BE2C (cell line): ENCODE measurements at places on chromosomes 1 and 21.
A peak's percentile ranks its signal among the peaks of the same experiment; 100 is the strongest.

GRCh38 chr1:156816561-156817328 lies at the start of gene SH2D2A:
Gene SH2D2A, minus strand, starts transcription at chr1:156816848. Its CDS starts 140 bp downstream, at chr1:156816708.
- DNase-seq = no peak

DNA sequence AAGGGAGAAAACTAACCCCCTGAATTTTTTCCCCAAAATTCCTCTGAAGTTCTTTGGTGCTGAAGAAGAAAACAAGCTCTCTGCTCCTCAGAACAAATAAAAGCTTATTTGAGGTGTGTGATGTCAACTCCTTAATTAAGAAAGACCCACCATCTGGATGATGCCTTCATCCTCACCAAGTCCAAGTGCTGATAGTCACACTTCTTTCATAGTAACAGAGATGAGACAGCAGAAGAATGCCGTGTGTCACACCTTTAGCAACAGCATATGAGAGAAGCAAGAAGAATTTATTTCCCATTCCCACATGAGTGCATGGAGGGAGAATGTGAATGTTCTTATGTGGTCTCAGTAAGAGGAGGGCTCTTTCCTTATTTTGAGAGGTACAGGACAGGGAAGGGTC lies 91.2 kb downstream of the TGFB2 start:
- no peak for DNase-seq

- DNase-seq = no peak
Measured at GRCh38 chr1:54764922-54765561, 719 bp upstream of the PARS2 start.

- DNase-seq = no peak
Measured at GRCh38 chr21:25582888-25583287, 24.4 kb downstream of the MRPL39 start.

GRCh38 chr1:87696483-87696882 lies 367.8 kb downstream of the LMO4 start:
- no peak for DNase-seq

DNA sequence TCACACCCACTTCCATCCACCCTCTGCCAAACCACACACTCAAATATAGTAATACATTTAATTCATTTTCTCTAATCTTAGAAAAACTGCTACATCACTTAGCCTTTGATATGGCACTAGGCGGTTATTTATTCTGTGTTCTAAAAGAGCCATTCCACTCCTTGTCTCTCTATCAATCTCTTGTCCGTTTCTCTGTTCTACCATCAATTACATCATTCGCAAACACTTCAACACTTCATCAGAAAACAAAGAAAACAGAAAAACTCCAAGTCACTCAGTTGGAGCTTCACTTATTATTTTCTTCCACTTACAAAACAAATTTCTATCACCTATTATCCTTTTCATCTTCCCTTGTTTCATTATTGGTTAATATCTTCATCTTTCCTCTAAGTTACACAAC lies 1523.0 kb downstream of the KCNT2 start:
- no peak for DNase-seq

GRCh38 chr1:227763246-227764018 lies 28.2 kb downstream of the SNAP47 start:
- DNase-seq = no peak

DNA sequence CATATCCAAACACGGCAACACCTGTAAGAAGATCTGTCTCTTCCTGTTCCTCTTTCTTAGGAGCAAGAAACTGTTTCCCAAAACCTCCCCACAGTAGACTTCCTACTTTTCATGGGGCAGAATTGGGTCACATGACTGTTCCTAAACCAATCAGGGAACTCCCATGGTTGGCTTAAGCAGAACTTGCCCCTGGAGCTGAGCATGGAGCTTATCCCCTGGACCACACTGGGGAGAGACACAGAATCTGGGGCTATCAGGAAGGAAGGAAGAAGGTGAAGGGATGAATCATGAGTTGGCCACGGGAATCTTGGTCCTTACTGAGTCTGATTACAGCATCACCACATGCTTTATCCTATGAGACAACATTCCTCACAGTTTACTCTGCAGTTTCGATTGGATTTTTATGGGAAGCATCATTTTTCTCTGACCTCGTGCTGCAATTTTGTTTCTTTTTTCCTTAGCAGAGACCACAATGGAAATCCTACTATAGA lies 81.8 kb downstream of the CDC7 start:
- no peak for DNase-seq

DNA sequence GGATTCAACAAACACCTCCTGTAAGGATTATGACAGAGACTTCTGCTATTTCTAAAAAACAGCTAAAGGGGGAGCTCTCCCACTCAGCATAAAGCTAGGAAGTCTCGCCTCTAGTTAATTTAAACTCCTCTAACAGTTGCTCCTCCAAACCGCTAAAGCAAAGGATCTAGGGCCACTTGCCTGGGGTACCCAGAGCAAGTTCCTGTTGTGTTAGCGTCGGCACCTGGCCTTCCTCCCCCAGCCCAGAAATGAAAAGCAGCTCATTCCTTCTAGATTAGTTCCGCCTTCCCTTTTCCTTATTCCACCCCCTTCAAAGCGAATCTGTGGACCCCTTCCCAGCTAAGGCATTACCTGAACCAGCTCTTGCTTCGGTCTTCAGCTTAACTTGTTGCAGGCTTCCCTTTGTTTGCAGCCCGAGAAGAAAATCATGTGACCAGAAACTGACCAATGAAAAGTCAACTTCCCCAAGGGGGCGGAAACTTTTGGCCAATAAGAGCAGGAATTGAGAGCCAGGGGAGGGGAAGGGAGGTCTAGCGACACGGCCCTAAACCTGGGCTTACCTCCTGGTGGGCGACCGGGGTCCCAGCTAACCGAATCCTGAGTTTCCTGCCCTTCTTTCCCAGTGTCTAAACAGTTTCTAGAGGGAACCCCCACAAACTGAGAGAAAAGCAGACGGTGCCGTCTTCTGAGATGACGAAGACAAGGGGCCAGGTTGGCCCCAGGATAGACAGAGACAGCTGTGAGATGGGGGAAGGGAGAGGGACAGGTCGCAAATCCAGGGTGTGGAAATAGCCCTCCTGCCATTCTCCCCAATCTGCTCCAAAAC lies at the start of gene PBXIP1:
TSS of gene PBXIP1 (minus strand) at position 382 of the 826 bp plus-strand sequence. CDS start 2,378 bp downstream, outside the sequence.
- DNase-seq = peak; percentile 82

- DNase-seq = no peak
Measured at GRCh38 chr1:178953034-178953433, 72.7 kb upstream of the FAM20B start.

- no peak for DNase-seq
Measured at GRCh38 chr1:216535059-216535458, 111.8 kb upstream of the USH2A start.

- DNase-seq = no peak
Measured at GRCh38 chr1:22043198-22043769, 9.2 kb upstream of the CDC42 start.

DNA sequence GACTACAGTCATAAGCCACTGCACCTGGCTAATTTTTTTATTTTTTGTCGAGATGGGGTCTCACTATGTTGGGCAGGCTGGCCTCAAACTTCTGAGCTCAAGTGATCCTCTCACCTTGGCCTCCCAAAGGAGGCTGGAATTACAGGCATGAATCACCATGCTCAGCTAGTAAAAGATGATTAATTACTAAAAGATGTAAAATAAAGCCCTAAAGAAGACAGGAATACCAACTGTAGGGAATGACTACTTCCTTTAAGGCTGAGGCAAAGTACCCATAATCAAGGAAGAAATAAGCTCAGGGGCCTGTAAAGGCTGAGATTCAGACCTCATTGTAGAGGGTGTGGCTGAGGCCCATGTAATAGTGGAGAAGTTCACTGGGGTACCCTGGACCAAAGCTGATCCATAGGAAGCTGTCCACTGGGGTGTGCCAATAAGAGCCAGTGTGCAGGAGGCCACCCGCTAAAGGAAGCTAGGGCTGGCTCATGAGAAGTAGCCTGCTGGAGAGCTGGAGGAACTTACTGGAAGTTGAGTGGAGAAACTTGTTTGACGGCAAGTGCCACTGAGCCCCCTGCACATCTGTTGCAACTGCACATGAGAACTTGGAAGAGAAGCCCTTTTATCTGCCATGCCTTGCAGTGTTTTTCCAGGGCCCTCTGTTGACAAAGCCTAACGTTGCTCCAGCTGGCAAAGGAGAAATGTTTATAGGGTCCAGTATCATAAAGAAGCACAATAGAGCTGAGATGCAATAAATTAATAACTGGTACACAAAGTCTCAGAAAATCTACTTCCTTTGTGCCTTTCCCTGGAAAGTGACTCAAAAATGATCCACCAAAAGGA lies 17.8 kb upstream of the SERTAD4 start:
- no peak for DNase-seq

DNA sequence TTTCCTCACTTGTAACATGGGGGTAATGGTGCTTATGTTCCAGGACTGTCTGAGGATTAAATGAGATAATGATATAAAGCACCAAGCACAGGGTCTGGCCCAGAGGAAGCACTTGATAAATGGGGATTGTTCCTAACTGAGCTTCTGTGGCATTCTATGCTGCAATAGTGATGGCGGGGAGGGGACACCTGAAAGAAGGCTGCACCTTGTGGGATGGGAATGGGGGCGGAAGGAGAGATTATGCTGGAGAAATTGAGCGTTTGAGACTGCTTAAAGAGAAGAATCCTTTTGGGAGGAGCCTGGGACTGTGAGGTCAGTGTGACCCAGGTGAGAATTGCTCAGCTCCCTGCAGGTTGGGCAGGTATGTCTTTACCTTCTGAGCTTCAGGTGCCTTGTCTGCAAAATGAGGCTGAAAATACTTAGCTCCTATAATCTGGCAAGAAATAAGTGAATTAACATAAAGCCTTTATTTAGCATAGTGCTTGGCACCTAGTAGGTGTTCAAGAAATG lies 55.9 kb upstream of the CTPS1 start:
- DNase-seq = no peak

DNA sequence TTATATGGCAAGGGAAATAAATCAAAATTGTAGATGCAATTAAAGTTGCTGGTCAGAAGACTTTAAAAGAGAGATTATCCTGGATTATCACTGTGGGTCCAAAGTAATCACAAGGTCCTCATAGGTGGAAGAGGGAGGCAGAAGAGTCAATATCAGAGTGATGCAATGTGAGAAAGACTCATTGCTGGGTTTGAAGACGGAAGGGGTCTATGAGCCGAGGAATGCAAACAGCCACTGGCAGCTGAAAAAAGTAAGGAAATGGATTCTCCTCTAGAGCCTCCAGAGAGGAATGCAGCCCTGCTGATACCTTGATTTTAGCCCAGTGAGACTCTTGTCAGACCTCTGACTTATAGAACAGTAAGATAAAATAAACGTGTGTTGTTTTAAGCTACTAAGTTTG lies 59.8 kb upstream of the MUTYH start:
- no peak for DNase-seq

DNA sequence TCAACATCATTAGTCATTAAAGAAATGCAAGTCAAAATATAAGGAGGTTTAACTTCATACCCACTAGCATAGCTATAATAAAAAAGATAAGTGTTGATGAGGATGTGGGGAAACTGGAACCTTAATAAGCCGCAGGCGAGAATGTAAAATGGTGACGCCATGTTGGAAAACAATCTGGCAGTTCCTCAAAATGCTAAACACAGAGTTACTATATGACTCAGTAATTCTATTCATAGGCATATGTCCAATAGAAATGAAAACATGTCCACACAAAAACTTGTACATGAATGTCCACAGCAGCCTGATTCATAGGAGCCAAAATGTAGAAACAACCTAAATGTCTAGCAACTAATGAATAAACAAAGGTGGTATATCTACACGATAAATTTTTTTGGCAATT lies 23.2 kb downstream of the DDX59 start:
- DNase-seq = no peak

DNA sequence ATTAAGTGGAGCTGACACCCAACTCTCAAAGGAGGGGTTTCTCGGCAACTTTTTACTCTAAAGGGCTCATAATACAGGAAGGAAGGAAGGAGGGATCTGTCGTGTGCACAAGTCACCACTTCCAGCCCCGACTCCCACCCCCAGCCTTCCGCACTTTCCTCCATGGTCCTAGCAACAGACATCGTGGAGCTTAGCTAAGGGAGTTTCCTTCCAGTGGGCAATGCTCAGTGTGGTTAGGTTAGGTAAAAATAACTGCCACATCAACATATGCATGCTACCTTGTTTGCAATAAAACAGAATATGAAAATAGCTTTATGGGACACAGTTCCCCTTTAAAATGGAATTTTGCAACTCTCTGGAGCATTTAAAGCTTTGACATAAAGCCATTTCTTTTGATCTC lies 35.2 kb downstream of the KANK4 start:
- DNase-seq = no peak

DNA sequence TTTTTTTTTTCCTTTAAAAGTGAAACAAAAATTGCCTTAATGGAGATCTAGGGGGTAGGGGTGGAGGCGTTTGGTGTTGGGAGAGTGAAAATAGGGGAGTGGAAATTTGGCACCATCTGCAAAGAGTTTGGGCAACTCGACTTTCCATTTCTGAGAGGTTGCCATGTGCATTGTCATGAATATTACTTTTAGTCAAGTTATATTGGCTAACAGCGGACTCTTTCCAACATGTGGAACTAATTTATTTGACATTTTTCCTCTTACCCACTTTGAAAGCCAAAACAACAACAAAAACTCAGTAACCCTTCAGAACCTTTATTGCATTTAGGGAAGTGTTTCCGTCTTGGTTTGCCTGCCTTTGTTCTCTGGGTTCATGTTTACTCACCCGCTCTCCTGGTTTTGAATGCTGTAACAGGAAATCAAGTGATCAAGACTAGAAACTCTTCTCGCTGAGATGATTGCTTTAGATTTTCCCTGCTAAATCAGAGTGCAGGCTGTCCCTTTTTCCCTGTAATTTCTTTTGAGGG lies 70.4 kb downstream of the CACHD1 start:
- no peak for DNase-seq

- DNase-seq = peak; percentile 1
Measured at GRCh38 chr1:2609319-2610035, 22.9 kb downstream of the PRXL2B start.

GRCh38 chr1:52842643-52843310 lies at the start of gene ZYG11A:
Gene ZYG11A, plus strand, starts transcription at chr1:52842760. Its CDS starts 124 bp downstream, at chr1:52842884.
- DNase-seq = peak; percentile 76

GRCh38 chr1:897226-897625 lies 26.5 kb upstream of the SAMD11 start:
- no peak for DNase-seq

GRCh38 chr1:29703596-29704370 lies 467.5 kb downstream of the PTPRU start:
- DNase-seq = peak; percentile 40

DNA sequence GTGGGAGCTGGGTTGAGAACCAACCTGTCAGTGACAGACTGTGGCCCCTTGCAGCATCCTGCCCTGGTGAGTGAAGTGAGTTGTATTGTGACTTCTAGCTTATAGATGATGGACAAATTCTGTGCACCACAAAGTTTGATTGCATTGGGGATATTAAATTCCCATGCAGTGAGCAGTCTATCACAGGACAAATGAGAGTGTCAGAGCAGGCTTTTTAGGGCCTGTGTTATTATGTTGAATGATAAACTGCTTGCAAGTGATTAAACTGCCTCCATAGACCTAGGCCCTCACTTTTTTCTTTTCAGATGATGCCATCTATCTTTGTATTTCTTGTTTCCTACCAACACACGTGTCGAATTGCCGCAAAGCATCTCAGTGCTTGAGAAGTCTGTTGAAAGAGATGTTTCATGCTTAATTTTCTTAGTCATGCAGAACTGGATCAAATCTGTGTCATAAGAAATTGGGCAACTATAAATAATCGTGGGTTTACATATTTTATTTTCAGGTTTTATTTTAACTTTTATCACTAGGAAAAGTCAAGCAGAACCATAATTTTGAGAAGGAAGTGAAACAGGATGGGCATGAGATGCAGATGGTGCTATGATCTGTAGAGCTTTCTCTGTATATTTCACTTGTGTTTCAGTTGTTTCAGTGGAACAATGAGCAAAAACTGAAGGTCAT lies 199.2 kb downstream of the S1PR1 start:
- DNase-seq = no peak

GRCh38 chr1:2457444-2457843 lies 18.6 kb upstream of the PLCH2 start:
- no peak for DNase-seq

GRCh38 chr1:212710566-212710965 lies 10.9 kb upstream of the BATF3 start:
- no peak for DNase-seq
